ENCODE measurements at places on chromosomes 5 and 9.

- DNase-seq: no peak
These were observed 19.5 kb upstream of the RANBP6 start for GRCh38 chr9:6034954-6035353.

GRCh38 chr5:116358911-116359418, 215.7 kb downstream of the SEMA6A start:
- DNase-seq: no peak

DNA sequence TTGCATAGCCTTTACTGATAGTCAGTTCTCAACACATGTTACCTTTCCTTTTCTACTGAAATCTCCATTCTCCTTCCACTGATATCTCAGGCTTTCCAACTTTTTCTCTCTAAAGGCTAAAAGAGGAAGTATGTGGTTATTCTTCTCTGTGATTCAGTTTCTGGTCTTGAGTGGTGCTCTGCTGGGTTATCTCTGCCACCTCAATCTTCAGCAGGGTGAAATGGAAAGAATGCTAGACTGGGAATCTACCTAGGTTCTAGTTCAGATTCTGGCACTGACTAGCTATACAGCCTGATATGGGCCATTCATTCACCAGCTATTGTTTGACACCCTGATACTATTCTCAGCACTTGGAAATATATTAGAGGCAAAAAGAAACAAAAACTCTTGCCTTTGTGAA, 124.9 kb upstream of the GRIA1 start:
- no peak for DNase-seq

GRCh38 chr5:71666321-71666720, 52.8 kb upstream of the CARTPT start:
- DNase-seq: no peak

GRCh38 chr9:99197987-99198386, 23.8 kb downstream of the ALG2 start:
- DNase-seq: no peak

DNA sequence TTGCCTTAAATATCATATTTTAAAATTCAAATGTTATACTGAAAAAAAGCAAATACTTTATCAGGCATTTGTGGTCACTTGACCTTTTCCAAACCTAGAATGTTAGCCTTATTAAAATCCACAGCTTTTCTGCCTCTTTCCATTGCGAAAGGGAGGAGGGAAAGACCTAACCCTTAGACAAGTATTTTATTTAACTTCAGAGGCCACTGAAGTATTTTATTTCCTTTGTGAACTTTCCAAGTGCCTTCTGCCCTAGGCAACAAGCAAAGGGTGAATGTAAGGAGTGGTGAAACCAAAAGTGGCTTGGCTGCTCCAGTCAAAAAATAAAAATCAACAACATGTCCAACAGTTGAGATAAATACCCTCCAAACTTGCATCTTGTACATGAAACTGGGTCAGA, 376.1 kb downstream of the EFNA5 start:
- DNase-seq: no peak

- no peak for DNase-seq
These were observed 56.6 kb downstream of the WHRN start for GRCh38 chr9:114448706-114449105.

- no peak for DNase-seq
These were observed 330.6 kb upstream of the MEF2C start for GRCh38 chr5:89213573-89213972.

DNA sequence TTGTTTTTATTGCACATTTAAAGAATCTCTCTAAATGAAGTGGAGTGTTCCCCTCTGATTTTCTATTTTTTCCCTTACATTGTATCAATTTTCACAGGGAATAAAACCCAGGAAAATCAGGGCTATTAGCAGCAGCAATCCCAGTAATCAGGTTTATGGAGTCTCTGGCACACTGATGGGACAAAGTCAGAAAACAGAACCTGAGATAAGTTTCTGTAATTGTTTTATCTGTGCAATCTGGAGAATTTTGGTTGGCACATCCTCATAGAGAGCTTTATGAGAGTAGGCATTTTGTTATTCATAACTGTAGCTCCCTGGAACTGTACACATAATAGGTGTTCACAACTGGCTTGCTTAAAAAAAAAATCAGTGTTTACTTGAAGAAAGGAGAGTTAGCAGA, 96.9 kb upstream of the IL6ST start:
- no peak for DNase-seq
